T-helper 1 cell (primary cell): ENCODE measurements at places on chromosomes 6 and 20.
A peak's percentile ranks its signal among the peaks of the same experiment; 100 is the strongest.

DNA sequence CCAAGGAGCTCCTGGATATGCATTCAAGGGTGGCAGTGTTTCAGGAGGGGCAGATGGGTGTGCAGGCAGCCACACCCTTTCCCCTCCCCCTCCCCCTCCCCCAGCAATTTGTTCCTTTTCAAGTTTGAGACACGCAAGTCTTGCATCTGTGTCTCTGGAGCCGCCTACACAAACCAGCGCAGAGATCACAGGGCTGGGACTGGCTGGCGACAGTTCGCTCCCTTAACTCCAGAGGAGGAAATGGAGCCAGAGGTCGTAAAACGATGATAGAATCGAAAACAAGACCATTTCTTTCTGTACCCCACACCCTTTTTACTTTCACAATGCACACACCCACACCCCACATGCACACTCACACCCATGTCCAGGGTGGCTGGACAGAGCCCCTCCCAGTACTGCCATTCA is 163.1 kb downstream of the LY86 start:
- DNase-seq = no peak

DNA sequence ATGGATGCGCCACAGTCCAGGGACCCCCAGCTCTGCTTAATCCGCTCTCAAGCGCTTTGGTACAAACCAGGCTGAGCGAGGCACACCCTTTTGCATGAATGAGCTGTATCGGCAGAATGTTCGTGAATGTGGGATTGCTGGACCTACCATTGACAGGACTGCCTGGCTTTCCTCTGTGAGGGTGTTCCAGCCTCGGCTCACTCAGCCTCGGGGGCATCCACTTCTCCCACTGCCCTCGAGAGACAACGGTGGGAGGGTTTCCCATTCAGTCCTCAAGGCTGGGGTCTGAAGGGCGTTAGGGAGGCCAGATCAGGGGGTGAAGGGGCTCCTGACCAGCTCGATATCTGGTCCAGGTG is 17.4 kb downstream of the MDFI start:
- no peak for DNase-seq

GRCh38 chr20:19602675-19603375 is 155.2 kb upstream of the RIN2 start:
- DNase-seq = no peak

GRCh38 chr6:170270984-170271593 is 19.8 kb downstream of the DLL1 start:
- DNase-seq = no peak

DNA sequence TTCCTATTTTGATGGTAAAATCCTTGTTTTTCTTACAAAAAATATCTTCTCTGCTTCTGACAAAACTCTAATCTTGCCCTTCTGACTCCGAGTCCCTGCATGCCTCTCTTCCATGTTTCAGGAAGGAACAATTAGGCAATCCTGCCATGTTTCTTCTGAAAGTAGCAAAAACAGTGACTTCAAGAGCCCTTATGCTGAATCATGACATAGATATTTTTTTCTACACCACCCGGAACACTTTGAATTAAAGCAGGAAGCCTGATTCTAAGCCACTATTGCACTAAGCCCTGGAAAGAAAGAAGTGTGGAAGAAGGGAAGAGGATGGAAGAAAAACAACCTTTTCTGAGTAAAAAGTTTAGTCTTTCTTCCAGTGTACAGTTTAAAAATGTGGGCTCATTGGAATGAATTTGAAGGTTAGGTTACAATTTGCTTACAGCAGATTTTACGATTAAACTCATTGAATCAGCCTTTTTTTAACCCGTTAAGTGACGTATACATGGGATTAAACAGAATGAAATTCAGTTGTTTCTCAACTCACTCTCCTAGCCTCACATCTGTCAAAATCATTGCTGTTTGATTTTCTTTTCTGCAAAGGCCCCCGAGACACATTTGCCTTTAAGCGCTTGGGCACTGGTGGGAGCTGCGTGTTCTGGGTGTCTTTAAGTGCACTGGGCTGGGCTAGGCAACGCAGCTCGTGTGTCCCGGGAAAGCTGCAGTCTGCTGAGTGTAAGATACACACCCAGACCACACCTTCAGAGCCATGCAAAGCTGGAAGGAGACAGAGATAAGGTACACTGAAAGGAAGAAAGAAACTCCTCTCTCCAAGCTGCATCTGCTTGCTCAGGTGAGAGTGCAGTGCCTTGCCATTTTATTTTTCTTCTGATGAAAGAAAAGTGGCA is 159.4 kb upstream of the CITED2 start:
- DNase-seq = no peak

- no peak for DNase-seq
These were observed 1.0 kb downstream of the CLIC5 start for GRCh38 chr6:46014511-46015118.

GRCh38 chr6:108598305-108598863 is 37.7 kb downstream of the FOXO3 start:
- DNase-seq = peak; percentile 61

GRCh38 chr6:166670894-166671293 is 43.8 kb upstream of the RPS6KA2 start:
- no peak for DNase-seq

- DNase-seq = no peak
These were observed 609 bp downstream of the PGM3 start for GRCh38 chr6:83192456-83192855.

GRCh38 chr6:12522347-12522746 is 194.2 kb upstream of the PHACTR1 start:
- no peak for DNase-seq

DNA sequence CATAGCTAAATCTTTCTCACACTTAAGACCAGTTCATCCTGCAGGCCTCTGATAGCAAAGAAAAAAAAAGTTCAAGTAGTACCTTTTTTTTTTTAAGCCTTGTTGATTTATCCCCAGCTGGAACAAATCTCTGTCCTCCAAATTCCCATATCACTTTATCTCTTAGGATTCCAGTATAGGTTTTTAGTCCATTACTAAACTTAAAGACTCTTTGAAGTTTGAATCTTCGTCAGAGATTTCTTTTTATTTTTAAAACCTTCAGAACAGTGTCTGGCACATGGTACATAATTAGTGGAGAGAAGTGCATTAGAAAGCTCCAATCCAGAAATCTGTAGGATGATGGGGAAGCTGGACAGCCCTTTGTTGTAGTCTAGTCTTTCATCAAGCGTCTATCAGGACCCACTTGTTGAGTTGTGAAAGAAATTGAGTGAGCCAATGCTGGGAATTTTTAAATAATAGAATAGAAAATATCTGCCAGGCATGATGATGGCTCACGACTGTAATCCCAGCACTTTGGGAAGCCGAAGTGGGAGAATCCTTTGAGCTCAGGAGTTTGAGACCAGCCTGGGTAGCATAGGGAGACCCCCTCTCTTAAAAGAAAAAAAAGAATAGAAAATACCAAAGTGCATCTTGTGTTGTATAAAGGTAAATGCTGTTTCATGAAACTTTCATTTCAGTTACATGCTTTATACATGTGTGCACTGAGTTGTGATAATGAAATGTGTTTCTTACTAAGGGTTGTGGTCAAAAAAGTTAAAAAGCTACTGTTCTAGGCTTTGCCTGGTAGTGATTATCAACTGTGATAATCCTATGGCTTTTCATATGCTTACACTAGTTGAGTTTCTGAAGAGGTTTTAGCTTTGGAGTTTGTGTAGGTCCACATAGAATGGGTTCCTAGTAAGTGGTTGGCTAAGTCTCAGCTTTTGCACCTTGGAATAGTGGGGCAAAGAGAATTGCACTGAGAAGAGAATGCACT is 3.2 kb downstream of the NFYA start:
- DNase-seq = no peak

- DNase-seq = no peak
These were observed 9.9 kb upstream of the GTSF1L start for GRCh38 chr20:43736588-43737158.

DNA sequence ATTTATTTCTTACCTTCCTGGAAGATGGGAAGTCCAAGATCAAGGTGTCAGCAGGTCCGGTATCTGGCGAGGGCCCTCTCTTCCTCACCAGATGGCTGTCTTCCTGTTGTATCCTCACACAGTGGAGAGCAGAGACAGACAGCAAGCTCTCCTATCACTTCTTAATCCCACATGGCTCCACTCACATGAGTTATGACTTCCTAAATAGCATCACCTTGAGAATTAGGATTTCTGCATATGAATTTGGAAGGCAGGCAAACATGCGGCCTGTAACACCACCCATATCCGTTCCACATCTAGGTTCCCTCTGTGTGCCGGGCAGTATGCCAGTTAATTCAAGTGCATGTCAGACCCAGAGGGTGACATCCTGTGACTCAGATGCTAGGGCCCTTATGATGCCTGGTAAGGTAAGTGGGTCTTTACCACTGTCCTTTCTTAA is 2.1 kb downstream of the RAET1E start:
- peak; percentile 4 for DNase-seq

DNA sequence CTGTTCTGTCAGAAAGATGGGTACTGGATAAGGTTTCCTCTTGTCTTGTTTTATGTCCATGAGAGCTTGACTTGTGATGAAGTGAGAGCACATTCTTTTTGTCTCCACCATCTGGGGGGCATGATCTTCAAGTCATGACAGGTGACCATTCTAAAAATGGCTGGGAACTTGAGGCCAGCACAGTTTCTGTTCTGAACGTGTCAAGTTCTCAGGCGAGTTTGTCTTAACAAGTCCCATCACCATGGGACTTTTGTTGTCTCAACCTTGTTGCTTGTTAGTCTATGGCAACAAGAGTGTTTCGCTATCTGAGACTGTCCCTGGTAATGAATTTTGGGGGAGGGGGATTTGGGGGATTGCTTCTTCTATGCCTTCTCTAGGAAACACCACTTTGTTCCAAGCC is 25.6 kb upstream of the ENPP4 start:
- no peak for DNase-seq

- DNase-seq = no peak
These were observed 226.3 kb upstream of the DTNBP1 start for GRCh38 chr6:15888798-15889772.

DNA sequence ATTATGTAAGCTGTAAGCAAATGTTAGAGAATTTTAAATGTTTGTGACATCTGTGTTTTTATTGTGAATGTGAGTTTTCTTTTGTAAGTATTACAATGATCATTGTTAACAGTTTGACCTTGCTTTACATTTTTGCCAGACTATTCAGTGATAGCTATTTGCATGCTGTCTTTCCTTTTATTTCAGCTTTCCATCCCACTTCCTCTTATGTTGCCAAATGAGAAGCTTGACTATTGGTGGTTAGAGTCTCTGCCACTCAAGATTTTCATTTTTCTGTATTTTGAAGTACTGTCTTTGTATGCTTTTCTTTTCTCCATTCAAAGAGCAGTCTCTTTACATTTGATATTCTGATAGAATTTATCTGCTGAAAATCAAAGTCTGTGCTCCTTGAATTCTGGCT is 104.1 kb downstream of the PRIM2 start:
- DNase-seq = no peak
